ENCODE measurements at places on chromosomes 3 and 15. TPM values are rescaled to one million over a fixed set of nuclear protein-coding genes. Genes with fewer than 3 reads are reported as not detected.

DNA sequence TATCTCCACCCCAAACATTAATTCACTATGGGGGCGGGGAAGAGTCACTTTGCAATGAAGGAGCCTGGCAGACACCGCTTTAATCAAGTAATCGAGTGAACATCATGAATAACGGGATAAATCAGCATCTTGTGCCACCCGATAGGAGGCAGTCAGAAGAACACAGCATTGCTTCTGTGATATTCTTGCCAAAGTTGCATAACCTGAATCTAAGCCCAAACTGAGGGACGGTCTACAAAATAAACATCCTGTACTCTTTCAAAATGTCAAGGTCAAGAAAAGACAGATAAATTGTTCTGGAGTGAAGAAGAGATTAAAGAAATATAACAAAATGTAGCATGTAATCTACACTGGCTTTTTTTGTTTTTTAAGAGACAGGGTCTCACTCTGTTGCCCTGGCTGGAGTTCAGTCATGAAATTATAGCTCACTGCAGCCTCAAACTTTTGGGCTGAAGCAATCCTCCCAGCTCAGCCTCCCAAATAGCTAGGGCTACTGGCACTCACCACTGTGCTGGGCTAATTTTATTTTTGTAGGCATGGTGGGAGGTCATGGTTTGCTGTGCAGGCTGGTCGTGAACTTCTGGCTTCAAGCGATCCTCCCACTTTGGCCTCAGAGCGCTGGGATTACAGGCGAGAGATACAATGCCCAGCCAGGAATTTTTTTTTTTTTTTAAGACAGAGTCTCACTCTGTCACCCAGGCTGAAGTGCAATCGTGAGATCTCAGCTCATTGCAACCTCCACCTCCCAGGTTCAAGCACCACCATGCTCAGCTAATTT is 20.1 kb upstream of the VWA5B2 start:
- DNase-seq = no peak

CHRNB4 gene
- total RNA-seq = not detected

DNA sequence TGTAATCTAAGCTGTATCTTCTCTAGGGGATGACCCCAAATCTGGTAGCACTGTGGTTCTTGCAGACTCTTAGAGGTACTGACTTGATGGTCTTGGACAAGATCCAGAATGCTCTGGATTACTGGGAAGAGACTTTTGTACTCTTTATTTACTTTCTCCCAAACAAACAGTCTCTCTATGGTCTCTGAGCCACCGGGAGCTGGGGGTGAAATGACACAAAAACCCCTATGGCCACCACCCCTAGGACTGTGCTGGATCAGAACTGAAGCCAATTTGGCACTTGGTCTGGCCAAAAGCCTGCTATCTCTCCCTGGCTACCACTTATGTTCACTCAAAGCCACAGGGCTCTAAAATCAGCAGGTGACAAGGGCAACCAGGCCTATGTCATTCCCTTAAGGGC is 50.2 kb upstream of the SI start:
- peak; percentile 70 for DNase-seq

GRCh38 chr15:89656116-89656815 is 999 bp upstream of the KIF7 start:
- DNase-seq = no peak

DNA sequence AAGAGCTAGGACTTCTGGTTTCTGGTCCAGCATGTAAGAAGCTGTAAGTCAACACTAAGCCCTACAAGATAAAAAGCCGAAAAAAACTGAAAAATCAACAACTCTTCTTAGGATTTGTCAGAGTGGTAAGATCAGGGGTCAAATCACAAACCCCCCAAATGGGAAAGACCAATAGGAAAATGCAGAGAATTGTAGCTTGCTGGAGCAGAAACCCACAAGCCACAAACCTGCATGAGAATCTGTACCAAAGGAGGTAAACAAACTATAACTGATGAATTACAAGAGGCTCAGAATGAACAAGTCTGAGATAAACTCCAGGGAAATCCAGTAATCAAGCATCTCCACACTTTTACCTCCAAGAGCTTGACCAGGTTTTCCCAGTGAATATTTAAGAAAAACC is 36.0 kb downstream of the RFX7 start:
- DNase-seq = no peak

HYAL1 gene
- 50.5 TPM for total RNA-seq

GRCh38 chr3:100443690-100444089 is 42.4 kb downstream of the LNP1 start:
- DNase-seq = no peak

GRCh38 chr3:132507657-132508056 is 89.4 kb upstream of the ACKR4 start:
- DNase-seq = no peak

DNA sequence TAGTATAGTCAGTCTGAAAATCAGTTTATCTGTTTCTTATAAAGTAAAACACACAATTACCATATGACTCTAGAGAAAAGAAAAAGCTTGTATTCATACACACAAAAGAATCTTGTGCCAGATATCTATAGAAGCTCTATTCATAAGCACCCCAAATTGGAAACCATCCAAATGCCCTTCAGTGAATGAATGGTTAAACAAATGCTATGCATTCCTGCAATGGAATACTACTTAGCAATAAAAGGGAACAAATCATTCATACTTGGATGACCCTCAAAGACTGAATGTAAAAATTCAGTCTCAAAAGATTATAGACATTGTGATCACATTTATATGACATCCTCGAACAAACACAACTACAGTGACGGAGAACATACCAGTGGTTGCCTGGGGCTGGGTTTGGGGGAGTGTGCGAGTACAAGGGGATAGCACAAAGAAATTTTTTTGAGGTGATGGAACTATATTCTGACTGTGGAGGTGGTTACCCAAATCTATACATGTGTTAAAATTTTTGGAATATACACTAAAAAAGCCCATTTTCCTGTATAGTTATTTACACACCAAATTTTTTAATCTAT is 680.6 kb downstream of the NTRK3 start:
- no peak for DNase-seq

VIPR1 gene
- total RNA-seq = 0.04 TPM

- no peak for DNase-seq
These were observed 158.0 kb downstream of the MEIS2 start for GRCh38 chr15:36942248-36942827.

ADIPOQ gene
- not detected for total RNA-seq

ARHGAP31 gene
- total RNA-seq = not detected

- DNase-seq = peak; percentile 10
These were observed 24.5 kb upstream of the EBLN2 start for GRCh38 chr3:73036694-73037591.

DNA sequence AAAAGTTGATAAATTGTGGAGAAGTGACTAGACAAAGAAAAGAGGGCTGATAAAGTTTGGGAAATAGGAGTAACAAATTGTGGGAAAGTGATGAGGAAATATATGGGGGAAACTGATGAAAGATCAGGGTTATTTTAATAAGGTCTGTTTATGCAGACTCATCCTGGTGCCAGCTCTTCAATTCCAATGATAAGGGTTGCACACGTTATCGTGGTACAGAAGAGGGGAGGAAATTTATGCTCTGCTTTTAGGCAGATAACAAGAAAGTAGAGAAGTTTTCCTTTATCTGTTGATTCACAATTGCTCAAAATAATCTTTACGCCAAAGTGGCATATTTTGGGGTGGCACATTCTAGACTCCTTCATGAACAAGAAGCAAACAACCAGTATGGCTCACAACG is 32.1 kb upstream of the LIPC start:
- DNase-seq = no peak

ARPIN gene
- 5.3 TPM for total RNA-seq

DNA sequence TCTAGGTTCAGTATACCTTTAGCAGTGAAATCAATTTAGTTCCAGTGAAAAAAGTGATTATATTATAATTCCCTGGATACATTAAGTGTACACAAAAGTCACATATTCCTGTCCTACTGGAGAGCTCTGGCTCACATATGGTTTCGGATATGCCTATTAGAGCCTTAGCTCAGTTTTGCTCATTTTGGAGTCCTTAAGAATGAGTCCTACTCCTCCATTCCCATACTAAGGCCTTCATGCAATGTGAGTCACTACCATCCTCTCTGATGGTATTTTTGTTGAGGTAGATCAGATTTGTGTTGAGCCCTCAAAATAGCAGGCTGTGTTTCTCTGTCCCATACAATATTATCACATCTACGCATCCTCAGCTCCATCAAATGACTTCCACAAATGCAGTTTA is 294.2 kb upstream of the COL8A1 start:
- DNase-seq = no peak

TMEM41A gene
- total RNA-seq = 40.0 TPM

- no peak for DNase-seq
These were observed 185.9 kb downstream of the MEX3B start for GRCh38 chr15:81859737-81860516.

TBL1XR1 gene
- 62.5 TPM for total RNA-seq

ZMYND10 gene
- total RNA-seq = 0.60 TPM

GRCh38 chr15:68572921-68573320 is 5.9 kb upstream of the CORO2B start:
- no peak for DNase-seq

DNA sequence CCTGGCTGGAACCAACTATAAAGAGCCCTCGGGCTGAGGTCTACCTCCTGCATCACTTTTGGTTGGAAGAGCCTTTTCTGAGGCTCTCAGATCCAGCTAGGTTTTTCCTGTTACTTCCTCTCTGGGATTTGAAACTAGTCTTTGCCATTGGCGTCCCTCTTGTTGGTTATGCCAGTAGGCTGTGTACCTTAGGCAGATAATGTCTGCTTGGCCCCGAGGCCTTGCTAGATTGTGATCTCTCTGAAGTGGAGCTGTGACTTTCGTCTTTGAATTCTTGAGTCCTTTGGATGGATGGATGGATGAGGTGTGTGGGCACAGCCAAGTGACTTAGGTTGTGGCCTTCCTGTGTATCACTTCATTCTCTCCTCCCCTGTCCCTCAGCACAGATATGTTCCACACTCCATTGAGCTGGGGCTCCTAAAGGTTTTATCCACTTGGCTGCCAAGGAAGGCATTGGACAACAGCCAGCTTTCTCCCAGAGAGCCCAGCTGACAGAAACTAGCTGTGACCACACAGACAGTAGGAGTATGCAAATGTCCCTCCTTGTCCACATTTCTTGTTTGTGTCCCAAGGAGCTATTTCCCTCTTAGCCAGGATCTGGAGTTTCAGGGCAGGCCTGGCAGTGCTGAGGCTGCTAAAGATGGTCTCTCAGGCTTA is 7.9 kb upstream of the DNAJC17 start:
- no peak for DNase-seq

DNA sequence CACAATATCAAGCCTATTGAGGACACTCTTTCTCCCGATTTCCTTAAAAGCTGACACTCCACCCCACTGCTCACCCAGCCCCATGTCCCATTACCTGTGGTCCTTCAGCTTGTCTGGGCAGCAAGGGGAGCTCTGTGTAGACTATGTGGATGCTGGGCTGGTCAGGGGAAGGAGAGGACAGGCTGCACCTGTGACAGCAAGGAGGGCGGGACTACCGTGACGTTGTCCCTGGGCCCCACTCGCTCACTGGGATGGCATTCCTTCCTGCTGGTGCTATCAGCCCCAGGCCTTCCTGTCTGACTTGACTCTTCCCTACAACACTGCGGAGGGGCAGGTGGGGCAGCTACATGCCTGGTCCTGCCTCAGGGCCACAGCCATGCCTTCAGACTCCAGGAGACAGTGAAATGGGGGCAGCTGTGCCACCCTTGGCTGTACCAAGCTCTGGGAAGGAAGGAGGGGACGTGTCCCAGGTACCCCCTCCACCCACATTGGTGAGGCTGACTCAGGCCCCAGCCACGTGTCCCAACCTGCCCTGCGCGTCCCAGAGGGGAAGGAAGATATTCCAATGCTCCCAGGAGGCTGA is at the start of gene TMEM40:
Gene TMEM40, minus strand, starts transcription at position 163 of the 583 bp plus-strand sequence. CDS start 9,427 bp downstream, outside the sequence.
- DNase-seq = no peak

TUSC7 gene
- not detected for total RNA-seq

GRCh38 chr3:188349351-188349901 is 195.5 kb downstream of the LPP start:
- no peak for DNase-seq

GRCh38 chr3:119861681-119862080 is 79.8 kb downstream of the NR1I2 start:
- no peak for DNase-seq

GRCh38 chr3:21673393-21673792 is 77.6 kb downstream of the ZNF385D start:
- no peak for DNase-seq

GRCh38 chr3:183518491-183519251 is 36.8 kb downstream of the KLHL6 start:
- no peak for DNase-seq

DNA sequence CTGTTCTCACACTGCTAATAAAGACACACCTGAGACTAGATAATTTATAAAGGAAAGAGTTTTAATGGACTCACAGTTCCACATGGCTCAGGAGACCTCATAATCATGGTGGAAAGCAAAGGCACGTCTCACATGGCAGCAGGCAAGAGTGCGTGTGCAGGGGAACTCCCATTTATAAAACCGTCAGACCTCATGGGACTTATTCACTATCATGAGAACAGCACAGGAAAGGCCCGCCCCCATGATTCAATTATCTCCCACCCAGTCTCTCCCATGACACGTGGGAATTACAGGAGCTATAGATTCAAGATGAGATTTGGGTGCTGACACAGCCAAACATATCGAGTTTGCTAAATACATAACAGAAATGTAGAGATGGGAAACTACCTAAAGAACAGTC is 39.5 kb upstream of the DGKG start:
- no peak for DNase-seq

- DNase-seq = no peak
These were observed 34.1 kb upstream of the ANKRD28 start for GRCh38 chr3:15831927-15832326.

GRCh38 chr3:131353016-131353877 is 28.3 kb upstream of the NUDT16 start:
- no peak for DNase-seq

DNA sequence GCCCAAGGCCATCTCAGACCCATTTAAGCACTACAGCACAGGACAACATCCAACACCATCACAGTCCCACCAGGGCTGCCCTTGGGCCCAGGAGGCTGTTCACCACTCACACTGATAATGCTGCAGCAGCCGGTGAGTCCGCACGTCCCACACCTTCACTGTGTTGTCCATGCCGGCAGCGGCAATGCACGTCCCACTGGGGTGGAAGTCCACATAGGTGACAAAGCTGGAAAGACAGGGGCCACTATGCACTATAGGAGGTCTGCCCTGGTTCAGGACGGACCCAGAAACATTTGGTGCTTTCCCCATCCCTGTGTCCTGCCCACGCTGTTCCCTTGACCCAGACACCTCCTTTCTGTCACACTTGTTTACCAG is 8.5 kb downstream of the POC1A start:
- no peak for DNase-seq

DNA sequence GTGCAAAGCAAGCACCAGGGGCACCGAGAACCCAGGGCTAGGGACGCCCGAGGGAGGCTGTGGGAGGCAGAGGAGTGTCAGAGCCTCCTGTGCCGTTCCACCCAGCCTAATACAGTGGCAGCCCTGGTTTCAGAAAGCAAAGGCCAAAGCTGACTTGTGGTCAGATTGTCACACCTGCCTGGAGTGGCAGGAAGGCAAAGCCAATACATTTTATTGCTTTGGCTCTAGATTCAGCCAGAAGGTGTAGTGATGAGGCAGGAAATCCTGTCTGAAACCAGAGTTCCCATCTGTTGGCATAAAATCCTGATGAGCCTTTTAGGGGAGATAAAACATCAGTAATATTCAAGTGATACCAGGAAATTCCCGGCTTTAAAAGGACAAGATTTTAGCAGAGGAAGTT is 168.3 kb downstream of the SLCO3A1 start:
- DNase-seq = no peak

- no peak for DNase-seq
These were observed 33.7 kb downstream of the UQCC5 start for GRCh38 chr3:52570076-52570475.
